Suppressor macrophage (primary cell): ENCODE measurements at places on chromosomes 3 and 15.

- peak; percentile 91 for DNase-seq
Observed at GRCh38 chr15:77858792-77859490, 218.6 kb downstream of the TBC1D2B start.

GRCh38 chr3:175001091-175001490, 142.0 kb downstream of the NAALADL2 start:
- DNase-seq: no peak

DNA sequence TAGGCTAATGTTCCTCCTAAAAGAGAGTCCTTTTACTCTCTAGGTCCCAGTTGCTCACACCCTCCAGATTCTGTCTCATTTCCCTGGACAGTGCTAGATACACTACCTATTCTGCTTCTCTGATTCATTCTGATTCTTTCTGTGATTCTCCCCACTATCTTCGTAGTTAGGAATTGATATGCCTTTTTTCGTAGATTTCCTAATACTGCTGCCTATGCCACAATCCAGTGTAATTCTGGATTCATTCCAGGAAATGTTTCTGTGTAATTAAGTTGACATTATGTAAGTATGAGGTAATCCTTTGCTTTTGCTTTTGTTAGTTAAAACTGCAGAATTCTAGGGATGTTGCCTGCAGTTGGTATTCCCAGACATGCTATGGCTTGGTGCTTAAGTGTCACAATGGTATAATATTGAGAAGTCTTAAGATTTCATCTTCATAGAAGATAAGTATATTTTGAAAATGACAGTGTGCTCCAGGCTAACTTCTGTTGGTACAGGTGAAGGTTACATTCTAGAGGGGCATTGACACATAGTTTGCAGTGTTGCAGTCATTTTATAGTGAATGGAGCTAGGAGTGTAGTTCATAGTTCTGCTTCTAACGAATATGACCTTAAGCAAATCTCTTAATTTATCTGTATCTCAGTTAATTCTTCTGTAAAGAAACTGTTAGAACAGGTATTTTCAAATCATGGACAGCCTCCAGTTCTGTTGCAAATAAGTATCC, 54.3 kb downstream of the RIOX2 start:
- DNase-seq: no peak

GRCh38 chr3:89649431-89649830, 542.0 kb downstream of the EPHA3 start:
- DNase-seq: no peak

GRCh38 chr3:70546679-70547078, 234.2 kb upstream of the MDFIC2 start:
- DNase-seq: peak; percentile 15

- DNase-seq: peak; percentile 82
Observed at GRCh38 chr15:40279437-40280141, 3.3 kb downstream of the ANKRD63 start.

DNA sequence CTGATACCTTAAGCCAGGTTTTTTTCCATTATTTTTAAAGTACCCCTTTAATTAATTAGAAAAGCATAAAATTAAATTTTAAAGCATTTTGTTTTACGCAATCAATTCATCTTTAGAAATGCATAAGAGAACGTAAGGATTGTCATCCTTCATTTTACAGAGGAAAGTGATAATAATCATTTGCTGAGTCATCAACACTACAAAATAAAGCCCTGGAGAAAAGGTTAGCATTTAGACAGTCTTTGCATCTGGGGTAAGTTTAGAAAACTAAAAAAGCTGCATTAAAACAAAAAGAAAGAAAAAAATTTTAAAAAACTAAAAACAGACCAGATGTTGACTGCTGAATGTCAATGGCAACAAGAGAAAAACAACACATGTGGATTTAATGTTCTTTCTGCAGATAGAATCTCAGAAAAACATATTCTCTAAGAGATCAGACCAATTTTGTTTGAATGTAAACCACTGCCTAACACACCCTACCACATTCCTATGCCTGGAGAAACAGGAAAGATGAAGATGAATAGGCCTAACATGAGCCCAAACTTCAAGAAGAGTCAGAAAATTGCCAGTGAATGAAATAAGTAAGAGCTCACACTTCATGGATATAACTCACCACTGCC, 59.9 kb downstream of the SUCNR1 start:
- DNase-seq: no peak

DNA sequence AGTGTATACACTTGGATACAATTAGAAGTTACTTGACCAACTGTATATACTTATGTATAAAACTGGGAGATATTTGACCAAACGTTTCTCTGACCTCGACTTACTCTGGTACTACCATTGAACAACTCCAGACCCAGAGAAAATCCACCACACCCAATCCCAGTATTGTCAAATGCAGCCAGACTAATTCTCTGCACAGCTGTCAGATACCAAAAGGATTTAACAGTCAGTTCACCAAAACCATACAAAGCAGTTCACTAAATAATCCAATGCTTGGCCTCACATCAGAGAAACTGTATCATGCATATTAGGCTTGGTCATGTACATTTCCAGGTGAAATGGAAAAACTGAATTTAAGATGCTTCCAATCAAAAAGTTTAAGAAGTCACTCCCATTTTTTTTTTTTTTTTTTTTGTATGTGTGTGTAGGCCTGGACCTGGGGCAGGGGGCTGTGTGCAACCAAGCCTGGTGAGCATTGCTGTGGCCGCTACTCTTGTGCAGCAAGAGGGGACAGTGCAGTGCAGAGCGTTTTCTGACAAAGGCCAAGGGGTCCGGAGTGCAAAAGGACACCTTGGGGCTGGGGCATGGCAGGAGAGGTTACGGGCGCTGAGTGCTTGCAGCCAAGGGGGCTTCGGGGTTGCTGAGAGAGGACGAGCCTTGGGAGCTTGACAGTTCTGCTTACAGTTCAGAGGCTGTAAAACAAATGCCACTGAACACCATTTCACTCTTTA, 1.4 kb downstream of the TOMM70 start:
- DNase-seq: no peak

GRCh38 chr3:109731639-109732473, 394.5 kb upstream of the DPPA4 start:
- peak; percentile 62 for DNase-seq

DNA sequence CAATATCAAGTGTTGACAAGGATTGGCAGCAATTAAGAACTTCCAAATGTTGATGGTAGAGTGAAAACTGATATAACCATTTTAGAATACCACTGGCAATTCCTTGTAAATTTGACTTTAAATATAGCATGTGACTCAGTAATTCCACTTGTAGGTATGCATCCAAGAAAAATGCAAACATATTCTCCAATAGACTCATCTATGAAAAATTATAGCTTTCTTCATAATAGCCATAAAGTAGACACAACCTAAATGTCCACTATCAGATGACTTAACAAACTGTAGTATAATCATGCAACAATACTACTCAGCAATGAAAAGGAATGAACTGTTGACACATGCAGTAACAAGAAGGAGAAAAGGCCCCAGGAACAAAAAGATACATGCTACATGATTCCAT, 988.1 kb downstream of the FHIT start:
- no peak for DNase-seq

GRCh38 chr3:120481081-120481480, 30.3 kb upstream of the FSTL1 start:
- DNase-seq: peak; percentile 41

DNA sequence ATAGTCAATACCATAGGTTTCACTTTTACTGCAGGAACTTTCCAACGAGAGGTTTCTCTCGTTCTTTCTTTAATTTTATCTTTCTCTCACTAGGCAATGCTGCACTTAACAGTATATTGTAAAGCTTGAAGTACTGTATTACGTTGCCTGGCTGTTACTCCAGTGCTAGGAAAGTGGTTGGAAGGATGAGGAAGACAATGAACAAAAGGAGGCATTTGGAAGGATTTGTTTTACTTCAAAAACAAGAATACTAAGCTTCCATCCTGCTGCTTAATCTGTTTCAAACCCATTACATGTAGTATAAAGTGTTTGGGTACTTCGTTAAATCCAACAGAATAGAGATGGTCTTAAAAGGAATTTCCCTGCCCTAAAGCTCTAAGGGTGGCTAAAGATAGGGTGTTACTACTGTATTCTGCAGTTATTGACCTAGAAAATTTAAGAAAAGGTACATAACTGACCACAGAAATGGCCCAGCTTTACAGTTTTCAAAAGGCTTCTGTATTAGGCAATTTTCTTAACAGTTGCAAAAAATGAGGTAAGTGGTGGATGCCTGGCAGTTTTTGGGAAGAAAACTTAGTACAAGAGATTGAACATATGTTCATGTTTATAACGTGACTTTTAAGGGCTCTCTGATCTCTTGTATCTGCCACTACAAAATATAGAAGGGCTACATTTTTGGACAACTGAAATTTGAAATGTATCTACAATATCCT, 785 bp upstream of the IFT57 start:
- DNase-seq: no peak

- no peak for DNase-seq
Observed at GRCh38 chr3:78154521-78155186, 1114.8 kb downstream of the ROBO2 start.

GRCh38 chr3:160393346-160394008, 5.5 kb downstream of the IFT80 start:
- DNase-seq: no peak

GRCh38 chr3:23696842-23697241, 108.9 kb upstream of the UBE2E1 start:
- no peak for DNase-seq

GRCh38 chr3:178856804-178857203, 214.8 kb downstream of the ZMAT3 start:
- no peak for DNase-seq

DNA sequence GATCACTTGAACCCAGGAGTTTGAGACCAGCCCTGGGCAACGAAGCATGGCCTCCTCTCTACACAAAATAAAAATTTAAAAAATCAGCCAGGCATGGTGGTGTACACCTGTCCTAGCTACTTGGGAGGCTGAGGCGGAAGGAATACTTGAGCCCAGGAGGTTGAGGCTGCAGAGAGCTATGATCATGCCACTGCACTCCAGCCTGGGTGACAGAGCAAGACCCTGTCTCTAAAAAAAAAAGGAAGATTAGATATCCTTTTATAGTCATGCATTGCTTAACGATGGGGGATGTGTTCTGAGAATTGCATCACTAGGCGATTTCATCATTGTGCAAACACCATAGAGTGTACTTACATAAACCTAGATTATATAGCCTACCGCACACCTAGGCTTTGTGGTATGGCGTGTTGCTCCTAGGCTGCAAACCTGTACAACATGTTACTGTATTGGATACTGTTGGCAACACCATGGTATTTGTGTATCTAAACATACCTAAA, 12.6 kb downstream of the ALAS1 start:
- DNase-seq: peak; percentile 67
